ENCODE measurements at places on chromosomes 5 and 9.

GRCh38 chr5:113212244-113212920 lies 222.4 kb downstream of the TSSK1B start:
- DNase-seq, result peak; percentile 49

- DNase-seq, result no peak
Observed at GRCh38 chr9:131738293-131739132, 1.4 kb downstream of the RAPGEF1 start.

DNA sequence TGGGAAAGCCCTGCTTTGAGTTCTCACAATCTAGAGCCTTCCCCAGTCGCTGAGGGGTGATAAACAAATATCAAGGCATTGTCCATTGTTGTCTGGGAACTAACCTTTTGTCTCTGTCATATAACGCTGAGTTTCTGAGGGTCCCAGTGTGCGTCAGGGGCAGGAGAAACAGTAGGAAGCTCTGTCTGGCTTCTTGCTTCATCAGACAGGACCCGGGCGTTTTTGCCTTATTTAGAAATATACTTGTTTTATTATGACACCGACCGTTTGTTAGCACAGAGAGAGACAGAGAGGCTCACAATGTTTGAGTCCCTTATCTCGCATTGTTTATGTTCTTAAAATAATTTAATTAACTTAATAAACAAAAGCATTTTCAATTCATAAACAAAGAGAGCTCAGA lies 204.9 kb upstream of the GAS1 start:
- DNase-seq, result no peak

- no peak for DNase-seq
Observed at GRCh38 chr9:27112235-27112634, 3.2 kb downstream of the TEK start.

- no peak for DNase-seq
Observed at GRCh38 chr5:103621548-103621930, 59.0 kb upstream of the NUDT12 start.

Measured in vagina (tissue), 2 donors.